ENCODE measurements at places on chromosomes 7 and 10.
A peak's percentile ranks its signal among the peaks of the same experiment; 100 is the strongest.

- DNase-seq, result no peak
Measured at GRCh38 chr7:158830211-158830723, 958 bp upstream of the ESYT2 start.

GRCh38 chr10:19046679-19047078 is 1.9 kb upstream of the MALRD1 start:
- no peak for DNase-seq

DNA sequence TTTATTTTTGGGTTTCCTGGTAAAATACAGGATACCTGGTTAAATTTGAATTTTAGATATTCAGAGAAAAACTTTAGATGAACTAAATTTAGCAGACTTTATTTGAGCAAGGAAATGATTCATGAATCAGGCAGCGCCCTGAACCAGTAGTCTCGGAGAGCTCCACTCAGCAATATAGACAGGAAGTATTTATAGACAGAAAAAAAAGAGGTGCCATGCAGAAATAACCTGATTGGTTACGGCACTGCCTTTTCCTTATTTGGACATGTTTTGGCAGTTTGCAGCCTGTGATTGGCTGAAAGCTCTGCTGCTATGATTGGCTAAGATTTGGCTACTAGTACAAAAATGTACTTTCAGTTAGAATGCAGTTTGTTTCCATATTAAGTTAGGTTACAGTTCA is 198.3 kb upstream of the DKK1 start:
- DNase-seq, result no peak

DNA sequence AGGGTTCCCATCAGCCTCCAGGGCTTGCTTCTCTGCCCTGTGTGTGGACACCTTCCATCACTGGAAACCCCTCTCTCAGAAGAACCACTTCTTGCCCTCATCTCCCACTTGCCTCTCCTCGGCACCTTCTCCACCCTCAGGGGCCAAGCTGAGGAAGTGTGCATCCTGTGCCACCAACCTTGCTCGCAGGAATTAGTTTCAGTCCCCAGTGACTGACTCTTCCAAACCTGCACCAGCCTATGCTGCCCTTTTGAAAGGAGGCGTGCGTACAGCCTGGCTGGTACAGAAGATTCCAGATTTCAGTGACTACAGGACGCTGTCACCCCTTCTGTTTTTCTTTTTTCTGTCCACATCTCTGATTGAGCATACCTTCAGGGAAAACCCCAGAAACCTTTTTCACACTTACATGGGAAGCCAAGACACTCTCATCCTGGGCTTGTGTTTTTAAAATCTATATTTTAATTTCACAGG is 67.1 kb downstream of the IKZF1 start:
- DNase-seq, result no peak

- DNase-seq, result no peak
Measured at GRCh38 chr10:102230861-102231356, 4.8 kb downstream of the ELOVL3 start.

DNA sequence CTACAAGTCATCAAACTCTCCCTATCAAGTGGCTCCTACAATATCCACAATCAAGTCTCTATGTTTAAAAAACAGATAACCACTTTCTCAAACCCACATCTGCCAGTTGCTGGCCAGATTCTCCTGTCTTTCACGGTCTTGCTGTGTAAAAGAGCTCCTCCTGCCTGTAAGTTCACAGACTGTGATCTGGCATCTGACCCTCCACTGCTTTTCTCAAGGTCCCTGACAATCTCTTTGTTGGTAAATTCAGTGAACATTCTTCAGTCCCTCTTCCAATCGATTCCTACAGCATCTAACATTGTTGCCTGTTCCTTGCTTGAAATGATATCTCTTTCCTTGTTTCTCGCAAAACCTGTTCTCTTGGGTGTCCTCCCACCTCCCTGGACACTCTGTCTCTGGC is 18.5 kb upstream of the LMOD2 start:
- no peak for DNase-seq

DNA sequence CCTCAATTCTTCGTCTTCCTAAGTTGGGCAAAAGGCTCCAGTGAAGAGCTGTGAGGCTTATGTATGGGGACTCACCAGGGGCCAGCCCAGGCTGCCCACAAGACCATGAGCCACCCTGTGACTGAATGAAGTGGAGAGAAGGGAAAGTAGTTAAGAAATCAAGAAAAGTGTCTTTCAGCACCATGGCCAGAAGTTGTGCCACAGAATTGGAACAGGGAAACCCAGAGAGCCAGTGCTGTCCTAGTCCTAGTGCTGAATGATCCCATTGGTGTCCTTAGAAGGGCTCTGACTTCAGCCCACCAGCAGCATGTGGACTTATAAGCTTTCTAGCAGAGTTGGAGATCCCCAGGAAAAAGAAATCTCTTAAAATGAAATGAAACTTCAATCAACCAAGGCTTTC is 37.0 kb upstream of the CCSER2 start:
- DNase-seq, result no peak

GRCh38 chr10:110698340-110698739 is 54.2 kb downstream of the RBM20 start:
- no peak for DNase-seq

DNA sequence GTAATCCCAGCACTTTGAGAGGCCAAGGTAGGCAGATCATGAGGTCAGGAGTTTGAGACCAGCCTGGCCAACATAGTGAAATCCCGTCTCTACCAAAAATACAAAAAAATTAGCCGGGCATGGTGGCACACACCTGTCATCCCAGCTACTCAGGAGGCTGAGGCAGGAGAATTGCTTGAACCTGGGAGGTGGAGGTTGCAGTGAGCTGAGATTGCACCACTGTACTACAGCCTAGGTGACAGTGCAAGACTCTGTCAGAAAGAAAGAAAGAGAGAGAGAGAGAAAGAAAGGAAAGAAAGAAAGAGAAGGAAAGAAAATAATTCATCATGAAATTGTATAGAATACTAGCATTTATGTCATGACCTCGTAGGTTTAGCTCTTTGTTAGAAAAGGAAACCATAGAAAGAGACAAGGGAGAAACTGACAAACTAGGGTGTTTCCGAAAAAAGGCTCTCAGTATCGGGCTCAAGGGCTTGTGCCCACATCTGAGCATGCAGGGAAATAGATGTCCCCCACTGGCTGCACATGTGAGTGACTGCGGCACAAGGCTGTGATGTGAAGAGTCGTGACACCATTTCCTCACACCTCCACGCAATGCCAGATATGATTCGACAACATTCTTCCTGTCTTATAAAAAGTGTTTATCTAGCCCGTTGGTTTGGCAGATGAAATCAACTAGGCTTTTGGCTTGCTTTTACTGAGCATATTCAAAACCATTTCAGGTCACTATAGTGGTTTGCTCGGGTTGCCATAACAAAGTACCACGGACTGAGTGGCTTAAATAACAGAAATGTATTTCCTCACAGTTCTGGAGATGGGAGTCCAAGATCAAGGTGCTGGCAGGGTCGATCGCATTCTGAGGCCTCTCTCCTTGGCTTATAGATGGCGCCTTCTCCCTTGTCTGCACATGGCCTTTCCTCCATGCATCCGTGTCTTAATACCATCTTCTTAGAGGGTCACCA is 2.0 kb downstream of the SRGN start:
- no peak for DNase-seq

GRCh38 chr7:131111081-131111576 is 216.5 kb upstream of the MKLN1 start:
- DNase-seq, result peak; percentile 41

- DNase-seq, result no peak
Measured at GRCh38 chr10:93272884-93273675, 199.4 kb downstream of the CYP26A1 start.

GRCh38 chr7:10101351-10101750 is 872.3 kb upstream of the PHF14 start:
- DNase-seq, result no peak

- peak; percentile 24 for DNase-seq
Measured at GRCh38 chr10:96124230-96125141, 5.6 kb upstream of the ZNF518A start.

DNA sequence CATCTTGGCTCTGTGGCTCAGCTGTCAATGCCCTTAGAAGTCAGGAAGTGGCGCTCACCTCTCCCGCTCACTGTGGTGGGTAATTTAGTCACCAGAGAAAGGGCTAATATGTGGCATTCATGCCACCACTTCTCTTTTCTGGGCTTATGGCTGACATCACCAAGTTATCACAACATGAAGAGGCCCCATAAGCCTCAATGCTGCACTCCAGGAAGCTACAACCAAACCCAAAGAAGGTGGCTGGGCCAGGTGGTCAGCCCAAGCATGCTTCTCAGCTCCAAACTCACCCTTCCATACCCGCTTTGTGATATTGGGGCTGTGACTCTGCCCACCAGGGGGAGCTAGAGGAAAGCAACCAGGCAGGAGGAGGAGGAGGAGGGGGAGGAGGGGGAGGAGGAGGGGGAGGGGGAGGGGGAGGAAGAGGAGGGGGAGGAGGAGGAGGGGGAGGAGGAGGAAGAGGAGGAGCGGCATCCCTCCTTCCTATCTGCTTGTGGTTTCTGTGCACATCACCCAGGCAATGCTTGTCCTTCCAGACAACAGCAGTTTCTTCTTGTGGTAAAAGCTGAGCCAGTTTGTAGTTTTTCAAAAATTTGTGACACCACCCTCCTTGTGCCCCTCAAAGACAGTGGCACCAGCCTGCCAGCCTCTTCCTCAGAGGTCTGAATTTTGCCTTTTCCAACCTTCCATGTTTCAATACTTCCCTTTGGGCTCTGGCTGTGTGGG is 42.1 kb downstream of the CYP26A1 start:
- DNase-seq, result peak; percentile 10

DNA sequence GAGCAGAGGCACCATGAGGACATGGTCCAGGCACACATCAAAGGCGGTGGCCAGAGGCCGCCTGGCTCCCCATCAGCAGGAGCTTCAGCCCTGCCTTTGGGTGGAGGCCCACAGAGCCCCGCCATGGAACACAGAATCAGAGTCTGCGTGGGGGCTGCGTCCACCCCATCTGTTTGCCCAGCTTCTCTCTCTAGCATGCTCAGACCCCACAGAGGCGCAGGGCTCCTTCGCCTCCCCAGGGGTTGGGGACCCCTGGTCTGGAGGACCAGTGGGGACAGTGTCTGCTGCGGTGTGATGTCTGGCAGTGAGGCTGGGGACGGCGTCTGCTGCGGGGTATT is 321.9 kb downstream of the PTPRN2 start:
- DNase-seq, result no peak

GRCh38 chr7:13117103-13117502 is 429.7 kb downstream of the ARL4A start:
- DNase-seq, result no peak

DNA sequence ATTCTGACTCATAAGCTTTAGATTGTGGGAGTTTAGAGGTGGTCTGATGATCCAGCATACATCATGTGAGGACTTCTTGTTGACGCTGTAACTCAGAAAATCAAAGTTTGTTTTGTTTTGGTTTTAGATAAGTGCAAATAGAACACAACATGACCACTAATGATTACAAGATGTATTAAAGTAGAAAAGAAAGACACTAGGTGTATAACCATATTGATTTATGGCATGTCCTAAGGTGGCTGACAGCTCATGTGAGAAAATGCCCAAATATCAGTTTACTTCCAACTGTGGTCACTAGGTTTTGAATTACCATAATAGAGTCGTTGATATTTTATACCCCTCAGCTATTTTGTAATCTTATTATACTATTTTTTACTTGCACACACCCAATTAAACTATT is 1131.4 kb upstream of the PHF14 start:
- no peak for DNase-seq

GRCh38 chr10:89266721-89267453 is 15.3 kb upstream of the LIPA start:
- DNase-seq, result no peak

DNA sequence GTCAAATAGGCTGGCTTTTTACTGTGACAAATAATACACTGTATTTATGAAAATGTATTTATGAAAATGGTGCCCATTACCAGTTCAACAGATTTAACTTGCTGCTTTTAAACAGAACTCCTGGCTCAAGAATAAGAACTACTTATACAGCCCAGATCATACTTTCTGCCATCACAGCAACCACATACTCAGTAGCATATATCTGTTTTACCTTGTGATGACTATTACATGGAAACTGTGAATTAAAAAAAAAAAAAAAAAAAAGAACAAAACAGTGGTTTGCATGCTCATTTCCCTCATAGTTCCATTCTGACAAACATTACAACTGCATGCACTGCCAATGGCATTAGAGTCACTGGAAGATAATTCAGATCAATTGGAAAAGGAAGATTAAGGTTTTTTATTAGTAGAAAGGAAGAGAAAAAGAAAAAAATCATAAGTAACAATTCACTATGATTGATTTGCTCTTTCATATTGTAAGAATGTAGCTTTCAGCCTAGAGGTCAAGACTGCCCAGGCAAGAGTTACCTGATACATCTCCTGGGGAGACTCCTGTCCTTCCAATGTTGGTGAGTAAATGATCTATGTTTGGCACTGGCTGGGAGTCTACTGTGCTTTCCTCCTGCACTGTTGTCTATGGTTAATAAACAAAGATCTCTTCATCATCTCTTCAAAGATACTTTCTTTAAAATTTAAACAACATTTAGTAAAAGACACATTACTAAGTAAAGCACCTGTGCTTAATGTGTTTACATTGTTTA is 132.8 kb downstream of the ARHGAP21 start:
- no peak for DNase-seq

GRCh38 chr10:4241724-4242345 is 456.8 kb upstream of the KLF6 start:
- peak; percentile 97 for DNase-seq

- no peak for DNase-seq
Measured at GRCh38 chr7:157615101-157615817, 278.5 kb downstream of the DNAJB6 start.

DNA sequence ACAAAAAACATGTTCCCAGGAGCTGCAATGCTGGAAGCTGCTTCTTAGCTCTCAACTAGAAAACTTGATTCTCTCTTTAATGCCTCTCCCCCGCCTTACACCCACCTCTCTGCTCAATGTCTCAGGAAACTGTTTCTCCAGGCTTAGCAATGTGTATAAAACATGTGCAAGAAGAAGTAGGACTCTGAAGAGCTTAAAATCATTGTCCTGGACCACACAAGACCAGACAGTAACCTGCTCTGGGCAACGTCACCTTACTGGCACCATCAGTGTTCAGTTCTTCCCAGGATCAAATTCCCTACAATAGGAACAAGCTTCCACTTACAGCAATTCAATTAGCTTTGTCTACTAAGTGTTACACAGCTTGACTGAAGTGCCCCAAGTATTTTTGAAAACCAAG is 104.9 kb downstream of the RAPGEF5 start:
- DNase-seq, result no peak

- peak; percentile 96 for DNase-seq
Measured at GRCh38 chr10:63115732-63116383, 17.3 kb upstream of the NRBF2 start.

DNA sequence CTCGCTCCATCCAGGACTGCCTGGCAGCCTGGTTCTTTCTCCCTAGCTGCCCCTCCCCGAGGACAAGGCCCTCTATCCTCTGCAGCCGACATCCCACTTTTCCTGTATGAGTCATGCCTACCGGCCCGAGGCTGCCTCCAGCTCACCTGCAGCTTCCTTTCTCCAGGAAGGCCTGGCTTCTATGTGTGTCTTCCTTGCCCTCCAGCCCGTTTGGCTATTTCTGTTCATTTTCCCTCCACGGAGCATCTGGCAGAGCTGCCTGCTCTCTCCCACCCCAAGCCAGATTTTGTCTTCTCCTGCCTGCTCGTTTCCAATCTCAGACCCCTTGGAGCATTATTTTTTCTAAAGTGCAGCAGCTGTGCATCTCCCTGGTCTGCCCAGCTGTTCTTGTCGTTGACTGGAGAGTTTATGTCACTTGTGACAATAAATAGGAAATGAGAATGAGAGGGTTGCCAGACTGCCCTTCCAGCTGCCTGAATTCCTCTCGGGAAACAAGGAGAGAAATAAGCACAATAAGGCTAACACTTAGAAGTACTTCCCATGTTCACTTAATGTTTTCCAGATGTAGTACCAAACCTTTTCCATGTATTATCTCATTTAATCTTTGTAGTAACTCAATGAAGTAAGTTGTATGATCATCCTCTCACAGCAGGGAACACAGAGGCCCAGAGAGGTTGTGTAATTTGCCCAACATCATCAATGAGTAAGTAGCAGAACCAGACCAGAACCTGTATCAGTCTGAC is 19.7 kb downstream of the UBTD1 start:
- no peak for DNase-seq

Measured in fibroblast of the conjunctiva (primary cell).